ENCODE measurements at places on chromosomes 16 and 17. TPM values are rescaled to one million over a fixed set of nuclear protein-coding genes. Genes with fewer than 3 reads are reported as not detected.

SOX15 gene
- total RNA-seq, result 0.96 TPM

IRX3 gene
- total RNA-seq, result not detected

SPATA32 gene
- 0.52 TPM for total RNA-seq

ITGAX gene
- total RNA-seq, result 51.7 TPM

FNDC8 gene
- not detected for total RNA-seq

C17orf50 gene
- total RNA-seq, result not detected

NTN3 gene
- total RNA-seq, result not detected

KCNH6 gene
- not detected for total RNA-seq

SMTNL2 gene
- total RNA-seq, result not detected

Measured in B cell (primary cell).